ENCODE measurements at places on chromosomes 16 and 17.

DNA sequence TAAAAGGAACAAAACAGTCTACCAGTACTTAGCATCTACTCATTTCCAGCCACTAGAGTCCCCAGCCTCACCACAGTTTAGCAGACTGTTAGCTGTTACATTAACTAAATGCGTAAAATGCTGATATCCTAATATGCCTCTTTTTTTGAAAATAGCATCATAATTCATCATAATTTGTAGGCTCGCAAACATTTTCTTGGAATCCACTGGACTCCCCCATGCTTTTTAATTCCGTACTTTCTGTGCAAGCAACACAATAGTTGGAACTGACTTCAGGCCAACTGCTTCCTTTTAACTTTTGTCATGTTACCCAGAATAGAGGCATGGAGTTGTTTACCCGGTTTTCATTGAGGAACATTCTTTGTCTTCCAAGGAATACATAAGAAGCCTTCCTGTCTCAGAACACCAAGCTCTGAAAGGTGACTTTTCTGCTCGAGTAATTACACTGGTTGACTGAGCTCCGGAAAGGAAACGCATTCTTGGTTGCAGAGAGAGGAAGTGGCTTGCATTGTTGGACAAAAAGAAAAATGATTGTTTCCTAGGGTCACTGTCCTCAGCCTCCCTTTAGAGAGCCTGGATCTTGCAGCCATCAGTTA, 30.9 kb upstream of the SEC14L1 start:
- DNase-seq: no peak

DNA sequence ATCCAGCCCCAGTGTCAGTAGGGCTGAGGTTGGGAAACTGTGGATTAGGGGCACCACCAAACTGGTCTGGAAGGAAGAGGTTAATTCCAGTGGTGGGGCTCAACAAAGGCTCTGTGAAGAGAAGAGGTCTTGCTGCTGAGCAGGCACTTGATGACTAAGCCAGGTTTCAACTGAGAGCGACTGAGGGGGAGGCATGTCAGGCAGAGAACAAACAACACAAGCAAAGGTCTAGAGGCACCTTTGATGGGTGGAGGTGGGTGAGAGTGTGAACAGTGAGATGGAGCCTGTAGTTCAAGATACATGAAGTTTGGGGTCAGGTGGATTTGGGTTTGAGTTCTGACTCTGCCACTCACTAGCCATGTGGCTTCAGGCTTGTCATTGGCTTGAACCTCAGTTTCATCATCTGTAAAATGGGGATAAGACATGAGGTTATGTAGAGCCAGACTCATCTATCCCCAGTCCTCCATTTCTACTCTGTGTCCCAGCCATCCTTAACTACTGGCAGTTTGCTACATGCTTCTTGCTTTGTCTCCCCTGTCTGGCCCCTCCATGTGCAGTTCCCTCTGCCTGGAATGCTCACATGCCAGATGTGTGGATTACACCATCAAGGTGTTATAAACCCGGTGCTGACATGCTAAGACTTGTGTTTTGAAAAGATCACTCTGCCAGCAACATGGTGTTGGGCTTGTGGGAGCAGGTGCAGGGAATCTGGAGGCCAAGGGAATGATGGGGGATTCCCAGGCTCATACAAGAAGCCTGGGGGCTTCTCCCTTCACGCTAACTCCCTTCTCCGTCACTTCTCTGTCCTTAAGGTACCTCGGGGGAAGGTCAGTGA, 3.0 kb upstream of the RMI2 start:
- no peak for DNase-seq

GRCh38 chr16:16867973-16868372, 489.0 kb downstream of the NPIPA7 start:
- DNase-seq: no peak

GRCh38 chr17:36993227-36993626, 44.5 kb downstream of the AATF start:
- no peak for DNase-seq

GRCh38 chr17:37493249-37494027, 3.7 kb downstream of the DUSP14 start:
- DNase-seq: no peak

DNA sequence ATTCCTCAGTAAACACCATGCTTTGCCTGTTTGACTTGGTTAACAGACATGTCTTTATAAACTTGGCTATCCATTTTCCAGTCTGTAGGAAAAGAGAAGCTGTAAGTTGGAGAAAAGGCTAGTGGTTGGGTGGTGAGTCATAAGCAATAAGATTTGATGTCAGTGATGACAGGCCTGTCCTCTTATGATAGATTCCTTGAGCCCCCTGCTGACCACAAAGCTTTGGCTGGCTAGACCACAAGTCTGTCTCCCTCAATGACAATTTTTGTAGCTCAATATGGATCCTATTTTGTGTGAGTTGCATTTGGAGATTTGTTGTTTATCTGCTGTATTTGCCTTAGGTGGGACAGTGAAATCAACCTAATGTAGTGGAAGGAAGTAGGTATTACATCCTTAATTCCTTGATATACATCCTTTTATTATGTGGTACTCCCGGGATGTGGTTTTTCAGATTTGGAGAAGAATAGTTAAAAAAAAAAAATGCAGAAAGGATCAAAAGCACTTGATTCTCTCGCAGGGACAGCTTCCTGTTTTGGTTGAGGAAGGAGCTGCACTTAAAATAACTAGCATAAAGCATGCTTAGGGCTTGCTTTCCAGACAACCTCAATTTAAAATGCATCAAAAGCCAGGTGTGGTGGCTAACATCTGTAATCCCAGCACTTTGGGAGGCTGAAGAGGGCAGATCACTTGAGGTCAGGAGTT, 67.4 kb downstream of the SIAH1 start:
- no peak for DNase-seq

- no peak for DNase-seq
Observed at GRCh38 chr17:57210972-57211411, 45.3 kb upstream of the MSI2 start.

DNA sequence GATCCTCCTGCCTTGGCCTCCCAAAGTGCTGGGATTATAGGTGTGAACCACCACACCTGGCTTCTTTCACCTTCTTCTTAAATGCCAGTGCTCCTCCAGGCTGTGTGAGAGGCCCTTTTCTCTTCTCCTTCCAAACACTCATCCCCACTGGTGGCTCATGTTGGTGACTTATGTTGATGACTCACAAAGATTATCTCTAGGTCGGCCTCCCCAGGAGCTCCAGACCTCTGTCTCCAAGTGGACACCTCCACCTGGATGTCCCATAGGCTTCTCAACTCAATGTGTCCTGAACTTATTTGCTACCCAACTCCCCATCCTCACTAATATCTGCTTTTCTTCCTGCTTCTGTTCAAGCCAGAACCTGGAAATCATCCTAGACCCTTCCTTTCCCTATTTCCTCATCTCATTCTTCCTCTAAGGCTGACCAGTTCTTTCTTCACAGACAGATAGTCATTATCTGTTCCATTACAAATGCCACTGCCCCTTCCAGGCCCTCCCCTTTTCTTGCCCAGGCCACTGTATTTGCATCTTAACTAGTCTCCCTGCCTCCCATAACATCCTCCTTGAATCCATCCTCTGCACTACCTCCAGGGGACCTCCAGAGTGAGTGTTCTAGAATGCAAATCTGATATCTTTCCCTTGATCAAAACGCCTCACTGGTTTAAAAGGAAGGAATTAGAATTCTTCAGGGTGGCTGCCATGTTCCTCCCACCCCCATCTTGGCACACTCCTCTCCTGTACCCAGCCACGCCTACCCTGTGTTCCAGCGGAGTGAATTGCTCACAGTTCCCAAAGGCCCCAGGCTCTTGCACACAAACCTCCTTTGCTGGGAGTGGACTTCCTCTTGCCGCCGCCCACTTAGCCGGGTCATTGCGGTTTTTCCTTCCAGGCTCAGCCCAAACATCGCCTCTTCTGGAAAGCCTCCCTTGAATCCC, 34.8 kb upstream of the FBXO47 start:
- DNase-seq: no peak

DNA sequence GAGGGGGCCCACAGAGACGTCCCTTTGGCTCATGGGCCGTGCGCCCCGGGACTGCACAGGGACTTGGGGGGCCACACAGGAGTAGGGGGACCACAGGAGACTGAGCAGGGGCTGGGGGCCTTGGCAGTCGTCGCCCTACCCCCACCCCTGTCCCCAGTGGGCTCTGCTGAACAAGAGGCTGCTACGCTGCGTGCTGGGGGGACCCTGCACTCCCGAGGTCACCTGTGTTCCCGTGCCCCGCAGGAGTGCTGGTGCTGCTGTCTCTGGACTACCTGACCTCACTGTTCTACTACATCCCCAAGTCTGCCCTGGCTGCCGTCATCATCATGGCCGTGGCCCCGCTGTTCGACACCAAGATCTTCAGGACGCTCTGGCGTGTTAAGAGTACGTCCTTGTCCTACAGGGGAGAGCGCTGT, 14.4 kb upstream of the RNF213 start:
- DNase-seq: no peak

- no peak for DNase-seq
Observed at GRCh38 chr17:39671651-39672521, 3.6 kb downstream of the PNMT start.

DNA sequence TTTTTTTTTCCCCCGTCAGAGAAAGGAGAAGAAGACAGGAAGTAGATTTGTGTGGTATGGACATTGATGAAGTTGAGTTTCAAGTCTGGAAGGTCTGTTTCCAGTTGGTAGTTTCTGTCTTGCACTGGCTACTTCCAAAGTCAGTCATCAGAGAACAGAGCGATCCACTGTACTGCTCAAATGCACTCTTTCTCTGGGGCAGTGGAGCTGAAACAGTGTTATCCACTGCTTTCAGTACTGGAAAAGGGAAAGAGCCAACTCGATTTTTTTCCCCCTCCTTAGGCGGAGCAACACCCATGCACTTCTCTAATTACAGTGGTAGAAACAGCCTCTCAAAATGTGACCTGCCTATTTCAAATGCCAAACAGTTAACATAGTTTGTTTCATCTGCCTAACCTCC, 7.4 kb downstream of the PRKCA start:
- DNase-seq: no peak

- DNase-seq: no peak
Observed at GRCh38 chr17:67830440-67830839, 5.1 kb downstream of the BPTF start.

- DNase-seq: no peak
Observed at GRCh38 chr16:23691483-23692189, 12.9 kb downstream of the PLK1 start.

DNA sequence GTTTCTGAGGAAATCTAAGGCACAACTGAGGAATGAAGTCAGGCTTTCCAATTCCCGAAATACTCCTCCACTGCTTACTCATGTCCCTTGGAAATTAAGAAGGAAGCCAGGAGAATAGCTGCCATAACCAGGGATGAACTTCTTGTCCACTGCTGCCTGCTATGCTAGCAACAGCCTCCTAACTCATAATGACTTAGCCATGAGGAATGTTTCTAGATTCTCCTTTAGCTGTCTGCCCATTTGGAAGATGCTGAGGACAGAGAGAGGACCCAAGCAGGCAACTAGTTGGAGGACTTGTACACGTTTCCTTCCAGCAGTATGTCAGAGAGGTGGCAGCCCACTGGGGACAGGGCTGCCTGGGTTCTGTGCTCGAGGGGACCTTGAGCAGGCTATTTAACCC, 939 bp upstream of the CCL2 start:
- no peak for DNase-seq

- DNase-seq: no peak
Observed at GRCh38 chr16:1775006-1775845, 2.3 kb upstream of the MRPS34 start.

- DNase-seq: no peak
Observed at GRCh38 chr16:84635702-84636101, 12.6 kb upstream of the KLHL36 start.

DNA sequence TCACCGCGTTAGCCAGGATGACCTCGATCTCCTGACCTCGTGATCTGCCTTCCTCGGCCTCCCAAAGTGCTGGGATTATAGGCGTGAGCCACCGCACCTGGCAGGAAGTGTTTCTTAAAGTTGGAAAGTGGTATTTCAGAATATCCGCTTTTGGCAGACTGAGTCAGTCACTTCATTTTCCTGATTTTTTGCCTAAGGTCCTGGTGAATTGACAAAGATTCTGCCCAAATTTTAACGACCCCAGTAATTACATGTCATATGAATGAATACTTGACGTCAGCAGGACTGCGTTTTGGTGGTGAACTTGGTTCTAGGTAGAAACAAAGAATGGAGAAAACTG, 4.5 kb upstream of the BRCA1 start:
- DNase-seq: no peak

DNA sequence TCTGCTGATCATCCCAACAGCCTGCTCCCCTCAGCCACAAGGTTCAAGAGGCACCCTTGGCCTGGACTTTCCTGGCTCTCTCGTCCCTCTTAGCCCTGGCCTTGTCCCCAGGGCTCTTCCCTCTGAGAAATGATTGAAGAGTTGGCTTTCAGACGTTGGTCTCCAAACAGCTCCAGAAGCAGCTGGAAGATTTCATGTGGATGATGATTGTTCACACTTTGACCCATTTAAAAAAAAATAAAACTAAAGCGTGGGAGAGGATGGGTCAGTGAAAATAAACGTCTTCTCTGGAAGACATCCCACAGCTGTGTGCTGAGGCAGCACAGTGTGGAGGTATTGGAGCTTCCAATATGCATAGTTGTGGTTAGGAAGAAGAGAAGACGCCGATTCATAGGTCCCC, 54.7 kb upstream of the CDH11 start:
- no peak for DNase-seq

- DNase-seq: no peak
Observed at GRCh38 chr16:13935408-13935807, 15.5 kb downstream of the ERCC4 start.

DNA sequence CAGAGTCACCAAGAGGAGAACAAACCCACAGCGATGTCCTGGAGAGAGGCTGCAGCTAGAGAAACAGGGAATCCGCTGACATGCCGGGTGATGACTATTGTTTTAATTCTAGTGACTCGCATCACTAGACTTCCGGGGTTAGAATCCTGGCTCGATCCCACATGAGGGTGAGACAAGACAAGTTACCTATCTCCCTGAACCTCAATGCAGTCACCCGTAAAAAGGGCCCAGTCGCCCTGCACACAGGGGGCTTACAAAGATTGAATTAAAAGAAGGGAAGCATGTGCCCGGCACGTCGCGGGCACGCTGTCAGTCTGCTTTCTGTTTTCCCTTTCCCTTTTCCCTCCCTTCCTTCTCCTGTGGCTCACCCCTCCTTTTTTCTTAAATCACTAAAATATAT, 212.9 kb upstream of the FOXF1 start:
- no peak for DNase-seq

DNA sequence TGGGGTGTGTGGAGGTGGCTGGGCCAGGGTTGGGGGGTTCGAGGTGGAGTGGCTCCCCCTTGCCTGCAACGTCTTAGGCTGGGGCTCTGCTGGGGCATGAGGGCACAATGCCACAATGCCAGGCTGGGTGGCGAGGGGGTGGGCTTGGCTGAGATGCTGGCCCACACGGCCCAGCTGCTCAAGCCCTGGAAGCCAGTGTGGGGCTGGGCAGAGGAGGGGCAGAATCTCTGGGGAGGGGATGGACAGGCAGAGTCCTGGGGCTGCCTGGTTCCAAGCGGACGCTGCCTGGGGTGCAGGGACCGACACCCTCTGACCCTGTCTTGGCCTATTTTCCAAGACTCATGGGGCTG, 37.5 kb upstream of the SSTR5 start:
- no peak for DNase-seq

Data from stimulated activated CD4-positive, alpha-beta T cell treated with anti-CD3 and anti-CD28 coated beads, Interleukin-1b, Interleukin-23, amount 100 ng/mL, for 4 hours (primary cell).